Cardiac ventricle fibroblast (primary cell): ENCODE measurements at places on chromosomes 1 and 21. TPM values are rescaled to one million over a fixed set of nuclear protein-coding genes. Genes with fewer than 3 reads are reported as not detected.

Gene FAM163A
- not detected in 2 replicates for total RNA-seq

Gene AIM2
- total RNA-seq: not detected in 2 replicates

Gene ZFP69B
- 0.44 and 2.5 TPM in 2 replicates for total RNA-seq

Gene IGSF9
- not detected in 2 replicates for total RNA-seq
